SK-N-SH treated with all-trans-retinoic acid at 6 μM for 48 hours (cell line): ENCODE measurements at places on chromosomes 11 and 22.
A peak's percentile ranks its signal among the peaks of the same experiment; 100 is the strongest.

GRCh38 chr11:27418356-27418755 lies 54.2 kb downstream of the LGR4 start:
- no peak for ATAC-seq

- ATAC-seq, result no peak
These were observed 345.6 kb downstream of the DLG2 start for GRCh38 chr11:85281550-85281949.

- no peak; the same call in 2 of the 3 replicates for ATAC-seq
These were observed 45.6 kb upstream of the PLET1 start for GRCh38 chr11:112306230-112306629.

DNA sequence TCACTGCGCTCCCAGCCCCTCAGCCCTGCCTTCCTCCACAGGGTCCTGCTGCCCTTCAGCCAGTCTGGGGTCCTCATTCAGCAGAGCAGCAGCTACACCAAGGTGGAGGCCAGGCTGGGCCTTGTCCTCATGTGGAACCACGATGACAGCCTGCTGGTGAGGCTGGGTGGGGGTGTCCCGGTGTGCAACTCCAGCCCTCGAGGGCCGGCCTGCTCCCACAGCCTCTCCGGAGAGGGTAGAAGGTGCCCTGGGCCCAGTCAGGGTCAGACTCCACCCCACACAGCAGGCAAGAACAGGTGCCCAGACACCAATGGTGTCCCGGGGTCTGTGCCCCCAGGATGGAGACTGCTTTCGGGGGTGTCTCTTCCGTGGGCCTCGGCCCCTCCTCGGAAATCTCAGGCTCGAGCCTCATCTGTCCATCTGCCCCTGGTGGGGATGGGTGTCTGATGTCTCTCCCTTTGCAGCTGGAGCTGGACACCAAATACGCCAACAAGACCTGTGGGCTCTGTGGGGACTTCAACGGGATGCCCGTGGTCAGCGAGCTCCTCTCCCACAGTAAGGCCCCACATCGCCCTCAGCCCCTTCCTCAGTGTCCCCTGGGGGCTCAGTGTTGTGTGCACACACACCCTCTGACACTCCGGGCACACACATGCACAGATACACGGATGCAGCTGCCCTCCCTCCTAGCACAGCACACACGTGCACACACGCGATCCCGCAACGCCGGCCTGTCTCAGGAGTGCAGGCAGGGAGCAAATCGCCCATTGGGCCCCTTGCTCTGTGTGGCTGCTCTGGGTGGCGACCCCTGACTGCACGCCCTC lies 4.9 kb downstream of the MUC5AC start:
- ATAC-seq, result no peak

DNA sequence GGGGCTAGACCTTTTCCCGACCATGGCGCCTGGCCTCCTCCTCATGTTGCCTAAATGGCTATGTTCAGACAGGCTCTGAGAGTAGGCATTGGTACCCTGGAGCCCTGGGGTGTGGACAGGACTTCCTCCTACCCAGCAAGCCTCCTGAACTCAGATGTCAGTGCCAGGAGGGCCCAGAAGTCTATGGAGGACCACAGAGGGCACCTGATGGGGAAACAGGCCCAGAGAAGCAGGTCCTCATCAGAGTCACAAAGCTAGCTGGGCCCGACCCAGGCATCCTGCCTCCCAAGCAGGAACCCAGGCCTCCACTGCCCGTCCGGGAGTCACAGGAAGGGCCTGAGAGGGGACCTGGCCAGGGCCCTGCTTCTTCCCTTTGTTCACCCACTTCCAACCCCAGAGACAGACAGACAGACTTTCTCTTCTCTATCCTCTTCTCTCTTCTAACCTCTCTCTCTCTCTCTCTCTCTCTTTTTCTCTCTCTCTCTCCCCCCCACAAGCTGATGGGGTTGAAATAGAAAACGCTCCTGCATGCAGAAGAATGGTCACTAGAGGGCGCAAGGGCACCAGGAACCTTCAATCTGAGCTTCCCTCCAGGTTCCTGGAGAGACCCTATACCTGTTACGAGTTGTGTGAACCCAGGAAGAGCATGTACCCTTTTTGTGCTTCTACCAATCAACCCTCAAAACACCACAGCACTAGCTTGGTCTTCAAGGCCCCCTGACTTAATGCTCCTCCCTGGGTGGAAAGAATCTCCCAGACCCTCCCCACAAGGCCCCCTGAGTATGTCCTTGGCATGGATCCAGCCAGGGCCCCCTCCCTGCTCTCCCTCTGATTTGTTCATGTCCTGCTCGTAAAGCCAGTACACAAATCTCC lies 27.1 kb downstream of the ARAP1 start:
- ATAC-seq, result peak; percentile 39
